ENCODE measurements at places on chromosomes 5 and 9.

DNA sequence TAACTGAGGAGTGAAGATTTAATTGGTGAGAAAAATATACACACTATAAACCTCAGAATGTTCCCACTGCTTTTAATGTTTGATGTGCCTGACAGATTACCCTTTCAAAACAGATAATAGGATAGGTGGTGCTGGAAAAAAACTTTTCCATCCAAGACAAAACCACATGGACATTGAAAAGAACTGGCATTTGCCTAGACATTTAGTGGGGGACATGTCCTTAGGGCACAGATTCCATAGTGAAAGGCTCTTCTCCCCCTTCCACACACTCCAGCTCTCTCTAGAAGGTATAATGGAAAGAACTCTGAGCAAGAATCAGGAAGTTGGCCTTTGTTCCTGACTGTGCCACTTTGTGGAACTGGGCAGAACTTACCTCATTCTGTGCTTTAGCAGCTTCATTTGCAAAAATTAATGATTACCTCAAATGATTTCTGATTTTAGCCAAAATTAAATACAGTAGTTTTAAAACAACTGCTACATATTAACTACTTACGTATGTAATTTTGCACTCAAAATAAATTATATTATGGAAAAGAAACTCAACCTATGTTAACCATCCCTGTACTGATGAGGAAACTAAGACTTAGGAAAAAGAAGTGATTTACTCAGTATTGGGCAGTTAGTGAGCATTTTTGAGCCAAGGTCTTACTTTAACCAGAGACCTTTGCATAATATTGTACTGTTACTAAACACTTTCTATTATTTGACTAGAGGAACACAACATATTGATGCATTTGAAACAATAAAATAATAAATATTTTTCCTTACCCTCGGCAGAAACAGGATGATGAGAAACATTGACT lies 43.3 kb downstream of the TMC1 start:
- DNase-seq: no peak

DNA sequence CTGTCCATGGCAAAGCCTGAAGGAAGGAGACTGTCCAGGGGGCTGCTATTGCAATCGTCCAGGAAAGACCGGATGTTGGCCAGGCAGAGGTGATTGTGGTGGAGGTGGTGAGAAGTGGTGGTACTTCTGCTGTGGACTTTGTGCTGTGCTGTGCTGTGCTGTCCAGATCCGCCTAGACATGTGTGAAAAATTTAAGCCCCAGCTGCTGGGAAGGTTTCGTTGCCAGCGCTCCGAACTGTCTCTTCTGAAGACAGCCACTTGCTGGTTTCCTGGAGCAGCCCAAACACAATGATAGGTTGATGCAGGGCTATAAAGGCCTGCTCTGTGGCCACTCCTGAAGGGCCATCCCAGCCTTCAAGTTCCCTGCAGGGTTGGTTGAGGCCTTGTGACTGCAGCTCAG lies 223.0 kb upstream of the MPDZ start:
- no peak for DNase-seq

DNA sequence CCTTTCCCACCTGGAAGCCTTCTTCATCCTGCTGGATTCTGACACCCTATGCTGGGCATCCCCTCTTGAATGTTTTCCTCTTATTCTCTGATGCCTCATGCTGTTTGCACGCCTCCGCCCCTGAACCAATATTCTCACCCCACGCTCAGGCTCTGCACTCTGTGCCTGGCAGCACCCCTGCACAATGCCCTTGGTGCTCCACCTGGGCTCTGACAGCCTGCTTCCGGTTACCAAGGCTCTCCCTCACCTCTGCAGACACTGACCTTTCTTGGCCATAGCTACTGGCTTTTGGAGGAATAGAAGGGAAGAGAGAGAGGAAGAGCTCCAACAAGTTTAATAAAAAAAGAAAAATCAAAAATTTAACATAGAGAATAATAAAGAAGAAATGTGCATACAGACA lies 108.7 kb upstream of the SHB start:
- no peak for DNase-seq

DNA sequence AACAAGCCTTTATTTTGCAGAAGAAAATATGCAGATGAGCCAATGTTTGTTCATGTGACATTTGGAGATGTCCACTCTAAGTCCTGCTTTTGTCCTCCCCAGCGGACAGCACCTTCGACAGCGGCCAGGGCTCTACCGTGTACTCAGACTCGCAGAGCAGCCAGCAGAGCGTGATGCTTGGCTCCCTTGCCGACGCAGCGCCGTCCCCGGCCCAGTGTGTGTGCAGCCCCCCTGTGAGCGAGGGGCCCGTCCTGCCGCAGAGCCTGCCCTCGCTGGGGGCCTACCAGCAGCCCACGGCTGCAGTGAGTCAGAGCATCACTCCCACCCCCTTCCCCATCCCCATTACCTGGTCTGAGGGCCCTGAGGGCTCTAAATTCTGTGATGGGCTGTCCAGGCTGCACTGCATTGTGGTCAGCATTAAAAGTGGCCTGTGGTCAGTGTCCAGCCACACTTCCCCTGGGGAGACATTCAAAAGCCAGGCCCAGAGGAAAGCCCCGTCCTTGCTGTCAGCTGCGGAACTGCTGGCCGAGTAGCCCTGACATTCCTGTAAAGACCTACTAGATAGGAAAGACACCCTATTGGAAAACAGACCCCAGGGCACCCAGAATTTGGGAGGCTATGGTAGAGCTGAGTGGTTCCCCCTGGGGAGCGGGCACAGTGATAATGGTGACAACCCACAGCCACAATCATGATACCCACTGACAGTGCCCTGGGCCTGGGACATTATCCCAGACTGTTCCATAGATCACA lies 69.0 kb downstream of the WNK2 start:
- no peak for DNase-seq

DNA sequence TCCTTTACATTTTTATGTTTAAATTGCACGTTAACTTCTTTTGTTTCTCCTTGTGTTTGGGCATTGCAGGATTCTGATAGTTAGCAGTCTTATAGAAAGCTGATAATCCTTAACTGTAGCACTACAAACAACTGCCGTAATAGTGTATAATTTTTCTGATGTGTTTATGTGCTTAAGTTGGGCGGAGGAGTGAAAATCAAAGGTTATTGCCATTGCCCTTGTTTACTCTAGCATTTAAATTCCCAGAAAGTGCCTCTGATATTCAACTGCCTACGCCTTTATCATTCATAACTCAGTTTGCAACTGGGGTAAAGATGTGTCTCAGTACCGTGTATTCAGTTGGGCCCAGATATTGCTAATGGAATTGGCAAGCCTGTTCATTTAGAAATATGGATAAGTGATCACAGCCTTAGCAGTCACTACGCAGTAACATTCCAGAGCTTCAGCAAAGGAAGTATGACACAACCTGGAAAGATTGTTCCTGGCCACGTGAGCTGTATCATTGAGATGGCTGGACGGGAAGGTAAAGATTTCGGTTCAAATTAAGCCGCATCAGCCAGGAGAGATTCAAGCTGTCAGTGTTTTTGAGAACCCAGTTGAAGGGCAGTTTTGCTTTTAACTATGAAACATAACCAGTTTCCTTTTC lies 28.1 kb upstream of the LRRTM2 start:
- no peak for DNase-seq

GRCh38 chr5:115072266-115073064 lies 97.2 kb downstream of the TRIM36 start:
- no peak for DNase-seq

- peak; percentile 95 for DNase-seq
Observed at GRCh38 chr5:154947778-154948177, 6.9 kb downstream of the MRPL22 start.

GRCh38 chr9:110214090-110214489 lies 6.1 kb upstream of the C9orf152 start:
- DNase-seq: no peak

- DNase-seq: no peak
Observed at GRCh38 chr9:5305741-5306140, 1.2 kb upstream of the RLN2 start.

- no peak for DNase-seq
Observed at GRCh38 chr5:180438785-180439780, 55.1 kb upstream of the CNOT6 start.

DNA sequence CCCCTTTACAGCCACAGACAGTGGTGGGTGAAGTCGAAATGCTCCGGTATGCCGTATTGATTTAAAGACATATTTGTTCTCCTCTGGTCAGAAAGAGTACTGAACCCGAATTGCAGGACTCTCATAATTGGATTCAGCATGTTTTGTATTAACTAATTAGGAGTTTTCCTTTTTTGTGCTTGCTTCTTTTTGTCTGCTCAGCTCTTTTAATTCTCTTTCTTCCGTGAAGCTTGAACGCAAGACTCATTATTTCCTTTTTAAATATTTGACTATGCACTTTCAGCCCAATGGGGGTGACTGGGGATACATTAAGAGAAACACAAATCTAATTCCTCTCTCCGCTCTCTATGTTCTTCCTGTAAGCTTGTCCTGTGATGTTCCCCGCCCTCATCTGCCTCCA lies 246.6 kb upstream of the IRX2 start:
- DNase-seq: no peak

DNA sequence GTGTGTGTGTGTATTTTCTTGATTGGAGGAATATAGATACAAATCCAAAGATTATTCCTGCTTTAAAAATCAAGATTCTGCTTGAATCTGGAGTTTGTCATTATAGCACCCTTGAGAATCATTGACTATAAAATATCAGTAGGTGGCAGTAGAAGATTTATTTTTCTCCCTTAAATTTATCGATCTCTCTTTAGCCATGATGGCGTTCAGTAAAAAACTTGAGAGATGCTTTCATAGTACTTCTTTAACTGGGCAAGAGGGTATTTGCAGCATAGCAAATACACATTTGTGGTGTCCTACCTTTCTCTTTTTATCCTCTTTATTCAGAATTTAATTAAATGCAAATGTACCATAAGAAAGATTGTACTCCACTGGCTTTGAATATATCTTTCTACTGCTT lies 307.7 kb downstream of the ADGRV1 start:
- DNase-seq: peak; percentile 62

DNA sequence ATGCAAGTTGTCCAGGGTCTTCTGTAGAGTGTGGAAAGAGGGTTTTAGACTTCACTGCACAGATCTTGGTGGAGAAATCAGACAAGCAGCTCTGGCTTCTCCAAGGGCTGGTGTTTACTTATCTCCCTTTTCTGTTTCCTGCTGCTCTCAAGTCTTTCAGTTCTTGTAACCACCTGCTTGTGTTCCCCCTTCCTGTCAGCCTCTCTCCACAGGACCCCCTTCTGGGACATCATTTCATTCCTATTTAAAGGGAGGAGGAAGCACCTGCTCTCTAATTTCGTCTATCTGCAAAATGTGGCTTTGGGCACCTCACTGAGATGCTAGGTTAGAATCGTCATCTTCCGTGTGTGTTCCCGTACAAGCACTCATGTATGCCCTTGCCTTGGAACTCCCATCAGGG lies 636.2 kb downstream of the MTRR start:
- no peak for DNase-seq

- no peak for DNase-seq
Observed at GRCh38 chr9:134698111-134698510, 56.5 kb downstream of the COL5A1 start.

DNA sequence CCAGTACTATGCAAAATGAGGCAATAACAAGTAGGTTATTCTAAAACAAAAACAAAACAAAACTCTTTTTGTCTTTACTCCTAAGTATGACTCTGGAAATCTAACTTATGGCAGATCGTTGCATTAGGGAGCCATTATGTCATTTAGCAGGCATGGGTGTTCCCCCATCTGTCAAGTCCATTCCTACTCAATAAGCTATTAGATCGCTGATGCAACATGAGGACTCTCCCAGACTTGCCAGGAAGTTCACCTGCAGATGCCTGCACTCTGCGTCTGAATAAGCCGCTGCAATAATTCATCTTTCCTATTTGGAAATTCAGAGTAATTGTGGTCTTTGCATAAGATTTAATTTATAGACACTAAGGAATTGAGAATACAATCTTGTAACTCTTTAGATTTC lies 585.0 kb downstream of the KIF4B start:
- DNase-seq: no peak

- DNase-seq: peak; percentile 86
Observed at GRCh38 chr5:146565764-146566367, 49.9 kb upstream of the GPR151 start.

GRCh38 chr9:27367921-27368315 lies 71.0 kb upstream of the EQTN start:
- DNase-seq: no peak

GRCh38 chr5:159906463-159906862 lies 9.8 kb upstream of the ADRA1B start:
- DNase-seq: no peak

GRCh38 chr5:146586752-146587151 lies 70.8 kb upstream of the GPR151 start:
- no peak for DNase-seq

GRCh38 chr9:134051319-134051718 lies 16.5 kb downstream of the BRD3 start:
- no peak for DNase-seq

- DNase-seq: no peak
Observed at GRCh38 chr9:70091572-70091971, 47.9 kb downstream of the MAMDC2 start.

DNA sequence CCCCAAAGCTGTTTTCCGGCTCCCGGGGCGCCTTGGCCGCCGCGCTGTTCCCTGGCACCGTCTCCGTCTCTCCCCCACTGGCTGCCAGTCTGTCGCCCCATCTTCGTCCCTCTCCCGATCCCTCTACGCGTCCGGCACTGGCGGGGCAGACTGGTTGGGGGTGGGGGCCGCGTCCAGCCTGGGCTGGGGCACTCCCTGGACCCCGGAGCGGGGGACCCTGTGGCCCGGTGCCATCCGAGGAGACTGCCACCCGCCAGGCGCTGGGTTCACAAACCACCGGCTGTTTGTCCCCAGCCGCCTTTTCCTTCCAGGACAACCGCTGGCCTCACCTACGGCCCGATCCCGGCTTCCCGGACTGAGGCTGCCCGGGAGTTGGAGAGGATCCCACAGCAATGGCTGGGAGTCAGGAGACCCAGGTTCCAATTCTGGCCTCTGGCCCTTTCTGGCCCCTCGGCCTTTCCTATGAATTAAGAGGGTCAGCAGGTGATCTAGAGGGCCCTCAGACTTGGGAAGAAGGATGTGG lies 1.0 kb upstream of the FIBCD1 start:
- no peak for DNase-seq

GRCh38 chr5:168048486-168048885 lies 243.0 kb upstream of the WWC1 start:
- DNase-seq: no peak

- DNase-seq: no peak
Observed at GRCh38 chr5:141515946-141516671, 27.2 kb downstream of the PCDHGC5 start.

GRCh38 chr5:27080147-27080546 lies 41.8 kb upstream of the CDH9 start:
- DNase-seq: no peak

DNA sequence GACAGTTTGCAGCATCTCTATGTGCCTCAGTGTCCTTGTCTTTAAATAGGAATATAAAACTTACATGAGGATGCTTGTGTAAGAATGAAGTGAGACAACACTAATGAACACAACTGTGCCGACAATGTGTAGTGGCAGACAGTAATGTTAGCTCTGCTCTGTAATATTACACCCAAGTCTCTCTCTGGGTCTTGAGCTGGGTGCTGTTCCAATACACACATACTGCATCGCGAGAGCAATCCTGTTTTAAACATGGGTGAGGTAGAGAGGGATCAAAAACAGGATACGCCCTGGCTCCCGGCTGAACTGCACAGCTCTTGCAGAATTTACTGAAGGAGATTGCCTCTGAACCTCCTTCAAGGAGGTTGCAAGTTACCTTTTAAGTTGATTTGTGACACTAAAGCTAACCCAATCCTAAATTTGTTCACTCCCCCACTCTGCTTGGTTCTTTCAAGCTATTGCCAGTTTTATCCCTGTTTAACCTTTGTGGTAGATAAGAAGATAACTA lies 155.2 kb upstream of the ISL1 start:
- DNase-seq: no peak

- DNase-seq: no peak
Observed at GRCh38 chr9:3672399-3672798, 146.6 kb upstream of the RFX3 start.

All from SK-MEL-5 (cell line).